CD4-positive, alpha-beta T cell treated with Interleukin-21 for 1 hour (primary cell): ENCODE measurements at places on chromosomes 2 and 18.

GRCh38 chr2:20585710-20586594 lies 64.9 kb downstream of the HS1BP3 start:
- DNase-seq = no peak

DNA sequence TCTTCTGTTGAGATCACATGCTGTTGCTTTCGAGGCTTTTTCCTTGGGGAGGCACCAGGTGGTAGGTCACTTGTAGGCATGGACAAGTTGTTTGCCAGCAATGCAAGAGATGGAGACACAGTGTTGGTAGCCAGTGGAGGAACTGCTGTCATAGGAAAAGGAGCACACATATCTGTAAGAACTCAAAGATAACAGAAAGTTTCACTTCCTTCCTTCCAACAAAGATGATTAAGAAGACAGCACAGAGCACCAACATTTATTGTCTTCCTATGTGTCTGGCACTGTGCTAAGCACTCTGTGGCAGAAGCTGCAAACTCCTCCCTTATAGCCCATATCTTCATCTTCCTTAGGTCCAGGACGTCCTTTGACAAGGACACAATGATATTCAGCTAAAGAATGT lies 64.5 kb upstream of the AMMECR1L start:
- no peak for DNase-seq

DNA sequence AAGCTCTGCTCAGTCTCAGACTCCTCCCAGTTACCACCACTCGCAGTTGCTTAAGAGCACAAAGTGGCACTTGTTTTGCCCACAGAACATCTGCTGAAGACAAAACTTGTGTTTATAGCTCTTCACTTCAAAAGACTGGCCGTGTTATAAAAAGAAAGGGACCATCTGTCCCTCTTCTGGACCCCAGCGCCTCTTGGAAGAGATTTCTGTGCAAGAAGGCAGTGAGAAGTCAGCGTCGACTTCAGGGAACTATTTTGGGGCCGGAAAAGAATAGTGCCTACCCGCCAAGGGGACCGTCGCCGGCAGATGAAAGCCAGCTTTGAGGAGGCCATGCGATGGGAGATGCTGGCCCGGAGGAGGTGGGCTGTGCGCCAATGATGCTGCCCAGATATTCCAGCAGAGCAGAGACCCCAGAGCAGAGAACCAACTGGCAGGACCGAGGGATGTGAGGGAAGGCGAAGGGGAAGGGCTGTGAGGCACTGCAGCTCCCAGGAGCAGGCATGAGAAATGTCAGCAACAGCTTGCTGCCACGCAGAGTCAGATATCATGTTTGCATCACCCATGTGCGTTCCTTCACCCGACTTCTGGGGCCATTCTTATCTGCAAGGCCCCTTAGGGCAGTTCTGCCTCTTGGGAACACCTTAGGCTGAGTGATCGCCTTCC lies 270.9 kb downstream of the ATAD2B start:
- no peak for DNase-seq

- no peak for DNase-seq
These were observed 9.8 kb downstream of the STEAP3 start for GRCh38 chr2:119233326-119234020.

DNA sequence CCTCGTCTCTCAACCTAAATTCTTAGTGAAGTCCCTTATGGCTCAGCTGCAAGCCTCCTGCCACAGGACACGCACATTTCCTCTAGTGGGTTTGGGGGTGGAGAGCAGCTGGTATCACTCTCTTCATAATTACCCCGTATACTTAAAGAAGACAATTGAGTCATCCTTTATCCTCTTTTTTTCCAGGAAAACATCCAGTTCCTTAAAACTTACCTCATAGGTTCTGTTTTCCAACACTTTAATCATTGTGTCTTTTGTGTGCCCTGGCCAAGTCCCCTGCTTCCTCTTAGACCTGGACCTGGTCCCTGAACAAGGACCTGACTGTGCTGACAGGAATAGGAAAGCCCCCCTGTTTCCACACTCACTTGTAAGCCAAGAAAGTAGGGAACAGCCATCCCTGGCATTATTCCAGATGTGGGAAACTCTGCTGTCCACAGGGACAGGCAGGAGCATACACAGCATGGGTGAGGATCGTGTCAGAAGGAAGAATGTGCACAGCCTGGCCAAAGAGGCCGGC lies 42.3 kb upstream of the MYO1B start:
- peak; percentile 36 for DNase-seq

DNA sequence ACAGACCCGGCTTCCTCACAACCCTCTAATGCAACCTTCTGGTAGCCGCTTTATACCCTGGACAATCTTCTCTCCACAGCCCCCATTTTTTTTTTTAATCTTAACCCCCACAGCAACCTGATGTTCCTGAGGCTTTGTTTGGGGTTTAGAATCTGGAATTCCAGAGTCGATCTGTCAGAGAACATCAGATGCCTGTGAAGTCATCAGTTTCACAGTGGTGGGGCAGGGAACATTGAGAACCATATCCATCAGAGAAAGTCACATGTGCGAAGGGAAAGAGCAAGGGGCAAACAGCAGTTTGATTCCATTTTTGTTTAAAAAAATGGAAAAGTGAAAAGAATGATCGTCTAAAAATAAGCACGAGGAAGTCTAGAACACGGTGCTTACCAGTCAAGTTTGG lies 20.6 kb downstream of the NPAS2 start:
- no peak for DNase-seq

DNA sequence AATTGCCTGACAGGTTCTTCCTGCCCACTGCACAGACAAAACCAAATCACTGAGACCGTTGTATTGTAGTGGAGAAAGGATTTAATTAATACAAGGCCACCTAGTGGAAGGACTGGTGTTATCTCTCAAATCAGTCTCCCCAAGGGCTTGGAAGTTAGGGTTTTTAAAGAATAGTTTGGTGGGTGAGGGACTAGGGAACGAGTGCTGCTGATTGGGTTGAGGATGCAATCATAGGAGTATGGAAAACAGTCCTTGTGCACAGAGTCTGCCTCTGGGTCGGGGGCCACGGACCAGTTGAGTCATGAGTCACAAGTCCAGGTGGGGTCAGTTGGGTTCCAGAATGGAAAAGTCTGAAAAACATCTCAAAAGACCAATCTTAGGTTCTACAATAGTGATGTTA lies 89.1 kb downstream of the B3GNT2 start:
- DNase-seq = no peak

- DNase-seq = no peak
These were observed 71.8 kb downstream of the GFPT1 start for GRCh38 chr2:69315160-69315761.
